ENCODE measurements at places on chromosomes 5 and 9.

DNA sequence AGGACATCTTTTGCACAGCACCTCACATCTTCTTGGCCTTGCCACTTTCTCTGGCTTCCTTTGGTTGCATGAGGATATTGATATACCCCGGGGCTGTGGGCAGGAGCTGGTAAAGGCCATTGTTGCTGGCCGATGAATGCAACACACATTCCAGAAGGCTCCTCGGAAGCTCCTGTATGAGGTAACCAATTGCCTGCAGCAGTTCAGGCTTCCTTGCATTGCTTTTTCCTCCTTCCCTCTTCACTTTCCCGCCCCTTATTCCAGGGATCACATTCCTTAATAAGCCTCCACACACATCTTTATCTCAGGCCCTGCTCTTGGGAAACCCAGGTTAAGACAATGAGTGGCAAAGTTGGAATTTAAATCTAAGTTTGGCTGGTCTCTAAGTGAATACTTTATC is 505.4 kb upstream of the CLINT1 start:
- no peak for DNase-seq

- no peak for DNase-seq
These were observed 484.9 kb downstream of the PTPRD start for GRCh38 chr9:10127867-10128266.

GRCh38 chr9:15370466-15371447 is 51.9 kb upstream of the SNAPC3 start:
- DNase-seq, result no peak

DNA sequence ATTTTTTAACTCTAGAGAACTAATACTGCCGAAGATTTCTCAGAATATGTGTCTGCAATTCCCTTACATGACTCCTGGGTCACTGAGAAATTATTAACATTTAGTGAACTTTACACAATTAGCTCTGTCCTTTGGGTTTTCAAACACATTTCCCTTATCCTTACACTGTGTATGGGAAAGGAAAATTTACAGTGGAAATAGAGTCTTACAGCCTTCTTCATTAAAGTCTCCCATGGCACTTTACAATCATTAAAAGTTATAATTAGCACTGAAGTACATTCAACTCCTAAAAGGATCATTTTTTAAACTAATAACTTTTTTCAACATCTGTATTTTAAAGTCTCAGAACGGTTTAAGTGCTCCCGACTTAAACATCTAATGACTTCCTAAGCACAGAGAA is 627.5 kb upstream of the TYRP1 start:
- no peak for DNase-seq

DNA sequence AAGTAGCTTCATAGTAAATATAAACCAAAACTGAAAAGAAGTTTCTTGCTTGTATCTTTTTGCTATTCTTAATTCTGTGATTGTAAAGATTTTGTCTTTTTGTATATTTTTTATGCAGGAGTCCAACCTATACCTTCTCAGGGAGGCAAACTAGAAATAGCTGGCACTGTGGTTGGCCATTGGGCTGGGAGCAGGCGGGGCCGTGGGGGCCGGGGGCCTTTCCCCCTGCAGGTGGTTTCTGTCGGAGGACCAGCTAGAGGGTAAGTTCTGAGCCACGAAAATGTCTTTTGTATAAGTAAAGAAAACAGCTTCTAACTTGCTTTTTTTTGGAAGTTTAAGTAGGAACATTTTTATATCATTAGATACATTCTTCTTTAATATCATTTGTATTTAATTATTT is 15.4 kb upstream of the PHF2 start:
- DNase-seq, result no peak

DNA sequence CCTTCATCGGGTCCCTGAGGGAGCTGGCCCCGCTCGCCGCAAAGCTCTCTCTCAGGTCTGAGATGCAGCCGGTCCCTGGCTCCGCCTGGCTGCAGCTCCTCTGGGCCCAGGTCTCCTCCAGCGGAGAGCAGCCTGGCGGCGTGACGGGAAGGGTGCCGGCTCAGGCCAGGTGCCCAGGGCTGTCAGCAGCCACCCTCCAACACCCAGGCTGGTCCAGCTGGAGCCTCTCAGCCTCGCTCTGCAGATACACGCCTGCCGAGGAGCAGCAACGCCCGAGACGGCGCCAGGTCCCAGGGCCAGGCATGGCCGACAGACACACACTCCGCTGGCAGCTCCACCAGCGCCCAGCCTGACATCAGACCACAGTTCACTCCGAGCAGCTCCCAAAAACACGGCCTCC is 25.6 kb downstream of the FAM163B start:
- no peak for DNase-seq

DNA sequence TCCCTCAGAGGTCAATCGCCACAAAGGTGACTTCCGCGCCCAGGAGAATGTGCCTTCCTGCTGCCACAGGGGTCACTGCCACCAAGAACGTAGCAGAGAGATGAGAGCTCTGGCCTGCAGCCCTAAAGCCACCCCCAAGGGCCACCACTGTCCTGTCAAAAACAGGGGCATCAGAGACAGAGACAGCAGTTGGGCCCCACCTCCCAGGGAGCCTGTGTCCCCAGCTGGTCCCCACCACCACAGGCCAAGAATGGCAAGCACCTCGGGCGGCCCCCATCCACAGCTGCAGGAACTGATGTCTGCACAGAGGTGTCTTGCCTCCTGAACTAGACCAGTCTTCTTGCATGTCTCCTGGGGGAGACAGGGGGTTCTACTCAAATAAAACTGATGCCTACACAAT is 5.8 kb downstream of the SPATA31E1 start:
- no peak for DNase-seq

DNA sequence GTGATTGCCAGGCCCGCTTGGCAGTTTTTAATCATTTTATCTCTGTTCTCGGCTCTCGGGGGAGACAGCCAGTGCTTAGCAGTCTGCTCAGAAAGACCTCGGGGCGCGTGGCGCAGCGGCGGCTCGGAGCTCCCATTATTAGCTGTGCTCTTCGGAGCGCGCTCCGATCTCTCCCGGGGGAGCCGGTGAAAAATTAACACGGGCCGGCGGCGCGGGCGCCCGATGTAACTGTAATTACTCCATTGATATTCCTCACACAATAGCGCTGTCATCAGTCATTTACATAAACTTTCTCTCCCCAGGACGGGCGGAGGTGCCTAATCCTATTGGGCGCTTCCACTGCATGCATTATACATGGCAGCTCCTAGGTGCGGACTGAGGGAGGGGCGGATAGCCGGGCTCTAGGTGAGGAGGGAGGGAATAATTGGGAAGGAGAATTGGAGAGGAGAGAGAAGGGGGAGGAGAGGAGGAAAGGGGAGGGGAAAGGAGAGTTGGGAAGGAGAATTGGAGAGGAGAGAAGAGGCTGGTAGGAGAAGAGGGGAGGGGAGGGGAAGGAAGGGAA is 24.9 kb downstream of the LMX1B start:
- DNase-seq, result no peak

Measured in stimulated activated CD8-positive, alpha-beta memory T cell treated with anti-CD3 and anti-CD28 coated beads, Interleukin-4, amount 100 ng/mL, for 1 hour (primary cell).